ENCODE measurements at places on chromosomes 12 and 14.

GRCh38 chr14:101077481-101078074 is 174.1 kb upstream of the RTL1 start:
- no peak for DNase-seq

GRCh38 chr14:54010981-54011380 is 54.4 kb upstream of the BMP4 start:
- no peak for DNase-seq

GRCh38 chr14:68785534-68786490 is 7.1 kb downstream of the ZFP36L1 start:
- DNase-seq = no peak

- no peak for DNase-seq
Measured at GRCh38 chr14:85604714-85605113, 74.8 kb downstream of the FLRT2 start.

- no peak for DNase-seq
Measured at GRCh38 chr12:74349925-74350324, 187.7 kb upstream of the ATXN7L3B start.

- DNase-seq = no peak
Measured at GRCh38 chr14:46053221-46053620, 598.4 kb downstream of the RPL10L start.

- no peak for DNase-seq
Measured at GRCh38 chr12:31890295-31891285, 68.6 kb upstream of the RESF1 start.

- DNase-seq = no peak
Measured at GRCh38 chr14:54470701-54471100, 18.1 kb downstream of the GMFB start.

- no peak for DNase-seq
Measured at GRCh38 chr14:74604911-74605310, 7.1 kb downstream of the LTBP2 start.

- DNase-seq = peak; percentile 77
Measured at GRCh38 chr12:124172636-124173035, 122.3 kb upstream of the RFLNA start.

- DNase-seq = no peak
Measured at GRCh38 chr14:51441001-51441400, 201.0 kb downstream of the TMX1 start.

DNA sequence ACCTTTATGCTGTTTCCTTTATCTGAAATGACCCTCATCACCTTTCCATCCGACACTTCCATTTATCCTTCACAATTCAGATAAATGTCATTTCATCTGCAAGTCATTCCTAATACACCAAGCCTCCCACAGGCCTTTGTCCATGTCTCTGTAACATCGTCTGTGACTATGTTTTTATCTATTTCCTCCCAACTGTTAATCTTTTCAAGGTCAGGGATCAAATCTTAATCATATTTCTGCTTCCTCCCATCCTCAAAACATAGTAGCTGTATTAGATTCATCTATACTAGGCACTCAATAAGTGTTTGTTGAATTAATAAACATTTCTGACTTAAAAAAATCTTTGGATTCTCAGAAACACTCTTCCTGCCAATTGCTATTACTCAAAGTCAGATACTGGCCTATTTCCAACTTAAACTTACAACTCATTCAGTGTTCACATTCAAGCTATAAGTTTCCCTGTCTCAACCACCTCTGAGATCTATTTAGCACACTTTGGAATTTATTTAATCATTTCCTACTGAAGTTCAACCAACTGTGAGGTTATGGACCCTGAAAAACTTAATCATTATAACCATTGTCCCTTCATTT is 100.2 kb upstream of the ALX1 start:
- DNase-seq = no peak

DNA sequence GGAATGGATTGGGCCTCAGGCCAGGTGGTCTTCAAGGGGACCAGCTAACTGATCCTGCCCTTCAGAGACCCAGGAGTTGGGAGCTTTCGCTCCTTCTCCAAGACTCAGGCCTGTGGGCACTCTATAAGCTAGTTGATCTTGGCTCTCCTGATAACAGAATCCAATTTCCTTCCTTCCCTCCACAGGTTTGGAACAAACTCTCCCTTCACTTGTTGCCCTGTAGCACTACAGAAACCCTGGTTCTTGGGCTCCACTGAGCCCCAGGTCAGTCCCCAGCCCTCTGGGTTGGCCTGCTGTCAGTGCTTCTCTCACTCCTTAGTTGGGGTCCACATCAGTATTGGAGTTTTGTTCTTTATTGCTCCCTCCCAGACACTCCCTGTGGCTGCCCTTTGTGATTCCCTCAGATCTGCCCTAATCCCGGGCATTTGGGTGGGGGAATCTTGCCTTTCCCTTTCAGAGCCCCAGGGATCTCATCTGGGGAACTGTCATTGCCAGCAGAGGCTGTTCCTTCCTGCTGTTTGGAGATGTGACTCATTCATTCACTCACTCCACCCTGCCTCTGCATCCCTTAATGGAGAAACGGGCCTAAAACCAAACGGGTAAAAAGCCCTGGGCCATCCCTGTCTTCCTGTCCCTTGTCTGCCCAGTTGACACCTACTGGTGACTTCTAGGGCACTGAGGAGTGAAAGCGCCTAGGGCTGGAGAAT is 4.4 kb upstream of the GPD1 start:
- no peak for DNase-seq

DNA sequence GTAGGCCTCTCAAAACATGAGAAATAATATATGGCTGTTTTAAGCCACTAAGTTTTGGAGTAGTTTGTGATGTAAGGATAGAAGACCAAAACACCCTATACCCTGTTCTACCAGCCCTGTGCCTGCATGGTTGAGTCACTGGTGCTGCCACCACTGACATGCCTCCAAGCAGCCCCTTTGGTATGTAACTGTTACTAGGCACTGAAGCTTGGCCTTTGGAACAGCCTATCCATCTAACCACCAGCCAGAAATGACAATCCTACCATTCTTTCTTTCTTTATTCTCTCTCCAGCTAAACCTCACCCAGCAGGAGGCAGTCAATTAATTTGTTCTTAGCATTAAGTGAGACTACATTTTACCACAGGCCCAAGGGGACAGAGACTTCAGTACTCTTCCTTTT is 240.3 kb downstream of the MSRB3 start:
- DNase-seq = no peak

DNA sequence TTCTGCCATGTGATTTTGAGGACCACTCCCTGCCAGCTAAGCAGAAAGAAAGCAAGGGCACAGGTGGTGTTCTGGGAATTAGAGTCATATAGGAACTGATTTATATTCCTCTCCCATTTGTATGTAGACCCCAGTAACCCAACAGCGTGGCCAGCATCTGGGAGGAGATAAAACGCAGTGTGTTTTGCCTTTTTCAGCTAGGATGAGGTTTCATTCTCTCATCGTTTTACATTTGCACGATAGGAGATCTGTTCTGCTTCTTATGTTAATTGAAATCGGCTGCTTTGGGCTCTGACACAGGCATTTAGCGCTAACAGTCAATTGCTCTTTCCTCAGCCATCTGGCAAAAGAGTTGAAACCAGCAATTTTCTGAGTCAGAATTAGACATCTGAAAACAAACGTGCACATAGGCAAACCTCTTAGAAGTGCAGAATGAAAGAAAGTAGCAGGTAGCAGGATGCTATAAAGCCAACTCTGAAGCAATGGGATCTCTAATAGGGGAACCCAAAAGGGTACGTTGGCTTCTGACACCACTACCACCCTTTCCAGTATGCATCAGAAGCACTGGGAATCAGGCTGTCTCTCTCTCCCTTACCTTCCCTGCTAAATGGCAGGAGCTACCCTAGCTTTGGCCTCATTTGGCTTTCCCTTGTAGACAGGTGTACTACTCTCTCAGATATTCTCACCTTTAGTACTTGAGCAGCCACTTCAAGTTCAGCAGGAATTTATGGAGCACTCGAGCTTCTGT is 219.1 kb downstream of the PHLDA1 start:
- DNase-seq = no peak

DNA sequence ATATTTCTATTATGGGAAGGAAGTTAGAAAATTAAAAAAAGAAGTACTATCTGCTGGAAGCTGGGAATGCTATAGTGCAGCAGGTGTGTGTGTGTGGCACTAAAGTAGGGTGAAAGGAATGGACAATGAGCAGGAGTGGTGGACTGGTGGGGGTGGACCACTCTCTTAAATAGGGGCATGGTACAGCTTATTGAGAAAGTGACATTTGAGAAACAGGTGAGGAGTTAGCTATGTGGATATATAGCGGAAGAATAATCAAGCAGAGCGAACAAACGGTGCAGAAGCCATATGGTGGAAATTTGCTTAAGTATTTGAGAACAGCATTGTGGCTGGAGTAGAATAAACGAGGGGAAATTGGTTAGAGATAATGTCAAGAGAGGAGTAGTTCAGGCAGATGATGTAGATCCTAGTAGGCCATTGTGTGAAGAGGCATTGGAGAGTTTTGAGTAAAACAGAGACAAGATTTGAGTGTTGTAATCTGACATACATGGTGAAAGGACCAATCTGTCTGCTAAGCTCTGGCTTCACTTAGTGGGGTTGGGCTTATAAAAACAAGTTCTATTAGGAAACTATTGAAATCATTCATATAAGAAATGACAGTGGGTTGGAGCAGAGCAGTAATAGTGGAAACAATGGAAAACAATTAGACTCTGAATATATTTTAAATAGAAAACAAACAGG is 149.2 kb upstream of the SYT10 start:
- DNase-seq = no peak

- DNase-seq = no peak
Measured at GRCh38 chr12:45654002-45654665, 75.4 kb upstream of the ARID2 start.

- no peak for DNase-seq
Measured at GRCh38 chr12:121982950-121983349, 38.7 kb upstream of the BCL7A start.

GRCh38 chr12:9604287-9604686 is 3.4 kb downstream of the KLRB1 start:
- DNase-seq = no peak

DNA sequence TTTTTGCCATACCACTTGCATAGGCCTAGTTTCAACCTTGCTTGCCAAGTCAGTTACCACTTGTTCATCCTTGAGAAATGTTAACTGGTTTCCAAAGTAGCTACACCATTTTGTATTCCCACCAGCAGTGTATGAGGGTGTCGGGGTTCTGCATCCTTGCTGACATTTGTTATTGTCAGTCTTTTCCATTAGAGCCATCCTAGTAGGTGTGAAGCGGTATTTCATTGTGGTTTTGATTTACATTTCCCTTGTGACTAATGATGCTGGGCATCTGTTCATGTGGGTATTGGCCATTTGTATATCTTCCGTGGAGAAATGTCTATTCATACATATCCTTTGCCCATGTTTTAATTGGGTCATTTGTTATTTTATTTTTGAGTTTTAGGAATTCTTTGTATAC is 27.6 kb upstream of the GALNT16 start:
- no peak for DNase-seq

DNA sequence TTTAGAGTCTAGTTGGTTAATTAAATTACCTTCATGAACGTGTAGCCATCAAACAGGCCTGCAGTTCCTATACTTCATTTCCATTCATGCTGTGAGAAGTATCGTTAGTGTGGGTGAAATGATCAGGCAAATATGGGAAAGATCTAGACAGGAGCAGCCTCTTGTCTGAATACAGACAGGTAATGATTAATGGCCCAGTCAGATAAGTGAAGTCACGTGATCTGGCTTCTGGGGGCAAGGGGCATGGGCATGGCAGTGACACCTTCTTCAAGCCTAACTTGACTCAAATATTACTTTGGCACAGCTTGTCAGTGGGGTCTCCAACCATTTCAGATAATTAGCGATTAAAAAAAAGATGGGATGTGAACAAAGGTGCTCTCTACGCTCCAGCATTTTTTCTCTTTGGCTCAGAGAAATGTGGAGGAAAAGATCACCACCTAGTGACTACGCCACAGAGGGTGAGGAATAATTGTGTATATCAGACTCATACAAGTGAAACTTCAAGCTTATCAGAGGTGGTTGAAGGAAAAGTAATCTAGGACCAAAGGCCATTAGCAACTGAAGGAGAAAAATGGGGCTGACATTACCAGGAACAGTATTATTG is 17.8 kb downstream of the GUCY2C start:
- no peak for DNase-seq

- no peak for DNase-seq
Measured at GRCh38 chr12:53222806-53223261, 9.2 kb downstream of the RARG start.

DNA sequence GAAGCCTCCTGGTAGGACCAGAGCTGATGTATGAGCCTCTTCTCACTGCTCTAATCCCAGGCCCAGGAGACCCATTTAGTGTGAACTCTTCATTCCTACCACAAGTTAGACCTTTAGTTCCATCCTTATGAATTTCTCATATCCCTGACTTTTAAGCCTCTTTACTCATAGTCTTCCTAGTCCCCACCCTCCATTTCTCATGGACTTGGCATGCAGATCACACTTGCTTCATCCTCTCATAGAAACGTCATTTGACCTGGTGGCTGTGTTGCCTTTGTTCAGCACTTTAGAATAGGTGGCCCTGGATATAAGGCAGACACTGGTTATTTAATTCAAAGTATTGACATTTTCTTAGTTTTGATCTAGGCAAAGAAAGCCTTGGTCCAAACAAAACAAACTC is 99.5 kb downstream of the SLC16A7 start:
- DNase-seq = no peak

DNA sequence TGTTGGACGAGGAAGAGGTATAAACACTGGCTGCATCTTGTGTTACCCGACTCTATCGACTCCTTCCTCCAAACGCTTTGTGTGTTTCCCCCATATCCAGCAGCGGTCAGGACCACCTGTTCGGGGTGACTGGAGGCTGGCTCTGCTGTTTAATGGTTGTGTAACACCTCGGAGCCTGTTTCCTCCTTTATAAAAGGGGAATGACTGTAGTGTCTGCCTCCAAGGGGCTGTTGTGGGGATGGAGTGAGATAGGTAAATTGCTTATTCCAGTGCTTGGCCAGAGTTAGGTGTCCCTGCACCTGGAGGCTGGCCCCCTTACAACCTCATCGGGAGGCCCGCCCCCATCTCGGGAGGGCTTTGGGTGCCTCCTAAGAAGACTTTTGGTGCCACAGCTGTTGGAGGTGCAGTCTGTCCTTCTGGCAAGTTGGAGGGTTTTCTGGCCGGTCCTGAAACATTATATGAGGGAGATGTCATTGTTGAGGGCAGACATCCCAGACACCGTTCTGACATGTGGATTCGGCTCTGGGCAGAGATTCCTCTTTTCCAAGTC is 1.1 kb downstream of the MLXIP start:
- DNase-seq = no peak

Measured in HTR-8/SVneo (cell line).